Calu3 (cell line): ENCODE measurements at places on chromosomes 1 and 21. TPM values are rescaled to one million over a fixed set of nuclear protein-coding genes. Genes with fewer than 3 reads are reported as not detected.
A peak's percentile ranks its signal among the peaks of the same experiment; 100 is the strongest.

DNA sequence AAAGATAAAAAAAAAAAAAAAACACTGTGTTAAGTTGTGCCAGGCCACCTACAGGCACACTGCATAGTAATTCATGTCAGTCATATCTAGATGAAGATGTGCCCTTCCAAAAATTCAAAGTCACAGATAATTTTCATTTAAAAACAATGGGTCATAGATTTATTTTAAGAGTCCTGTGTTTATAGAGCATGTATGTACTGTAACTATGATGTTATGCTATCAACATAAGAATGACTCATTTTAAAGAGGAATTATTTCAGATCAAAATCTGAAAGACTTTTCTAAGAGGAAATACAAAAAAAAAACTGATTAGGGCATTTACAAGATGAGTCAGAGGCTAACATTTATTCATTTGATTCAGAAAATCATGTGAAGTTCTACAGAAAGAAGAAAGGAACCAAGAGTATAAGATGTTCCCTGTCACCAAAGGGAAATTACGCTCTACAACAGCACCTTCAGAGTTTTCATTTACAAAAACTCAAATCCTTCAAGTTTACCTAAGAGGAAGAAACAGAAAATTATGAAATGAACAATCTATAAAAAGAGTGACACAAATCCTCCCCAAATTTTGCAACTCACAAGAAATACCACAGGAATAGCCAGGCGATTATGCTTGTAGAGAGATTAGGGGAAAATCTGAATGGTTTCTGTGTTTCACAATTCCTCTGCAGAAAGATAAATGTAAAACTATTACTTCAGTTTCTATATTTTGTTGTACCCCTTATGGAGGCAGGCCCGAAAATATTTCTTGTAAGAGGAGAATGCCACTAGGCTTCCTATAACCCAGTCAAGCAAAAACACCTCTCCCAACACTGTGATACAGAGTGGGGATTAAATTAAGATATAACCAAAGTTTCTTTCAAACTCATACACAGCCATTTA is 13.8 kb downstream of the TP53BP2 start:
- DNase-seq: no peak

DNA sequence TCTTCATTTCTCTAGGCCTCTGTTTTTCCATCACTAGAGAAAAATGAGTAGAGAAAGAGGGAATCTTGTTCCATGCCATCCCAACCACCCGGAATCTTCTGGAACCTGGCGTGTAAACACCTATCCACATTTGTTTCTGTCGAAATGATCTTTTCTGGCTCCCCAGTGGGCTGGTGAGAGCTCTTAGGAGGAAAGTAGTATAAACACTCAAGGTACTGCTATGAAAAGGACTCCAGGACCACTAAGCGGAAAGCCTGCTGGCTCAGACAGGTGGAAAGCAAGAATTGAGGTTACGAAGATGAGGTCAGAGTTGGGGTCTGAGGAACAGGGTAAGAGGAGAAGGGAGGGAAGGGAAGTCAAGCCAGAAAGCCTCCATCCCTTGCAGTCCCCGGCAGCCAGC is 90.8 kb downstream of the PLXNA2 start:
- DNase-seq: no peak

DNA sequence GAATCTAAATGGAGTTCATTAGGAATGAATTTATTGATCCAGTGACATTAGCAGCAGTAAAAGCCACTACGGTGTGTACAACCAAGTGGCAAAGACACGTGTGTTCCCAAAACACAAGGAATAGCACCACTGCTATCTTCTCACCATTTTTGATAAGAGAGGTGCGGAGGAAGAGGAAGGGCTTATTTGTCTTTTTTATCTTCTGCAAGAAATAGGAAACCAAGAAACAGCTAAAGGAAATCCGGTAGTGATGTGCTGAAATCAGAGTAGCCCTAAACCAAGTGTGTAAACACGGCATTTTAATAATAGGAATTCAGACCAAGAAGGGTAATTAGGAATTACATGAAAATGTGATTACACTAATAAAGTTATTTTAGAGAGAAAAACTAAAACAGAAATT is 9.1 kb upstream of the SCYL3 start:
- no peak for DNase-seq

DNA sequence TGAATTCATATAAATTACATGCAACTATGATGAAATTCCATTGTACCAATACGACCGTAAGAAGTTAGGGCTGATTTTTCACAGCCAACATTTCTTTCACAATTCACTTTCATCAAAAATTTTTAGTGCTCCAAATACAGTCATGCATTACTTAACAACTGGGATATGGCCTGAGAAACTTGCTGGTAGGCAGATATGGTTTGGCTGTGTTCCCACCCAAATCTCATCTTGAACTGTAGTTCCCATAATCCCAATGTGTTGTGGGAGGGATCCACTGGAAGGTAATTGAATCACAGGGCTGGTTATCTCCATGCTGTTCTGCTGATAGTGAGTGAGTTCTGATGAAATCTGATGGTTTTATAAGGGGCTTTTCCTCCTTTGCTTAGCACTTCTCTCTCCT is 244.4 kb downstream of the AKT3 start:
- DNase-seq: no peak

GRCh38 chr1:95888941-95889390 is 655.0 kb downstream of the RWDD3 start:
- DNase-seq: no peak

Gene KLHDC9
- 5.3 and 7.0 TPM in 2 replicates for total RNA-seq

GRCh38 chr1:201883266-201883665 is 5.4 kb upstream of the SHISA4 start:
- no peak for DNase-seq

GRCh38 chr21:41634858-41635257 is 126.9 kb upstream of the TMPRSS2 start:
- peak; percentile 50 for DNase-seq

DNA sequence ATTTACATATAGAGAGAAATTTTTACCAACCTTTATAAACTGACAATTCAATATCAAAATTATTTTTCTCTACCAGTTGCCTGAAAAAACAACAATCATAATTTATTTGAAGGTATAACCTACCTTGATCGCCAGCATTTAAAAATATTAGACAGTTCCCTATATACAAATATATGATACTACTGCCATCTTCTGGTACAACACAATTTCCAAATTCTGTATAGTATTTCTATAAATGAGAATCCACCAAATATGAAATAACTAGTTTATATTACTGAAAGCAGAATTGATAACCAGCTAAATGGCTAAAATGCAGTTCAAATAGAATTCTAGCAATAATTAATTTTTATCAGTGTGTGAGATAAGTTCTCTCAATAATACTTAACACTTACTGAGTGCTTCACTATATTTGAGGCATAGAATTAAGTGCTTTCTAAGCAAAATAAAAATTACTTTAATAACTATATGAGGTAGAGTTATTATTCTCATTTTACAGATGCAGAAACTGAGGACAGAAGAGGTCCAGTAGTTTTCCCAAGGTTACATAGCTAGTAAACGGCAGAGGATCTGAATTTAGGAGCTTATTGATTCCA is 75.6 kb downstream of the PIGK start:
- DNase-seq: no peak

DNA sequence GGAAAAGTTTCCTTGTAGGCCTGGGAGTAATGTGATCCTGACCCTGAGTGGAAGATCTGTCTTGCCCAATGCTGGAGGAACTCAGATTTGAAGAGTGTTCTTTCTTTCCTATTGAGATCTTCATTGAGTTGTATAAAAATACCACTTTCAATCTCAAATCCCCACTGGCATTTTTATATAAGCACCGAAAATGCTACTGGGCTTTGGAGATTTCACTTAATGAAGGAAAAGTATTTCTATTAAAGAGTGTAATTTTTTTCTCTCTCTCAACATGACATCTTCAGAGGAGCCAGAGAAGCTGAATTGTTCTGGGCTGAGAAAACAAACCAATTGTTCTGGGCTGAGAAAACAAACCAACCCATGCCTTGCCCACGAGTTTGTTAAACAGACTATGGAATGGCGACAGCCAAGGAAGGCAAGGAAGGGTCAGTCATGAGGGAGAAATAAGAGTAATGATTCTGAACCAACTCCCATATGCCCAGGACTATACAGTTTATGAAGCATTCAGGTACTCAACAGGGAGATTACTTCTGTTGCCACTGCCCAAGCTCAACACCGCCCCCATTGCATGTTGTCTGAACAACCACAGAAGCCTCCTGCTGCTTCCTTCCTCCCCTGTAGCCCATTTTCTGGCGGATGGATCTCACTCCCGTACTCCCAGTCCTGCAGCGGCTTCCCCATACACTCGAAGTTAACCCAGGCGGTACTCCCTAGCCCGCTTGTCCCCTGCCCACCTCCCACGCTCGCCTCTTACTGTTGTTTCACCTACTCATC is 103.2 kb downstream of the BEND5 start:
- no peak for DNase-seq

DNA sequence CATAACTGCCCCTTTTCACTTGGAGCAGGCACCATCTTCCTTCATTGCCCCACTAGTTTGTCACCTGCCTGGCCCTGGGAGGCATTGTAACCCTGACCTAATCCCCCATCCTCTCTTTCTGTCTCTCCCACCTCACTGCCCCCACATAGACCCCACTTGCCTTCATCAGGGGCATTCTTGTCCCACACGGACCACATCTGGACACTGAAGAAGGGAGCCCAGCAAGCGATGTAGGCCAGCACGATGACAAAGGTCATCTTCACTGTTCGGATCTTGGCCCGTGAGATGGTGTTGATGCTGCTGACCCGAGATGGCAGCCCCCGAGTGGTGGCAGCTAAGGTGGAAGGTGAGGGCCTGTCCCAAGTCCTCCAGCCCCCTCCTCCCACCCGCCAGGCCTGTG is 1.4 kb downstream of the AVPR1B start:
- DNase-seq: no peak
